ENCODE measurements at places on chromosomes 7 and 10. TPM values are rescaled to one million over a fixed set of nuclear protein-coding genes. Genes with fewer than 3 reads are reported as not detected.

CCDC172 gene
- not detected for polyA plus RNA-seq

GPR85 gene
- polyA plus RNA-seq, result not detected

OR2A1 gene
- polyA plus RNA-seq, result not detected

NANOS1 gene
- polyA plus RNA-seq, result 1.7 TPM

CALCR gene
- polyA plus RNA-seq, result not detected

CTNNA3 gene
- not detected for polyA plus RNA-seq

MYL7 gene
- not detected for polyA plus RNA-seq

PRSS1 gene
- polyA plus RNA-seq, result not detected

NPC1L1 gene
- 0.03 TPM for polyA plus RNA-seq

SFRP5 gene
- polyA plus RNA-seq, result 1.2 TPM

ZNF365 gene
- 1.1 TPM for polyA plus RNA-seq

ZP3 gene
- polyA plus RNA-seq, result 19.5 TPM

ASNS gene
- polyA plus RNA-seq, result 73.7 TPM

ZNF853 gene
- polyA plus RNA-seq, result 1.6 TPM

SLC29A4 gene
- 14.8 TPM for polyA plus RNA-seq

JCAD gene
- polyA plus RNA-seq, result 5.5 TPM

KCNH2 gene
- polyA plus RNA-seq, result 0.41 TPM

RNF133 gene
- polyA plus RNA-seq, result not detected

CHCHD3 gene
- polyA plus RNA-seq, result 93.1 TPM

GNGT1 gene
- polyA plus RNA-seq, result not detected

SEMA3E gene
- 1.2 TPM for polyA plus RNA-seq

GPRIN2 gene
- polyA plus RNA-seq, result 29.9 TPM

ANKRD1 gene
- polyA plus RNA-seq, result 10.7 TPM

PIP gene
- polyA plus RNA-seq, result not detected

CYP2C19 gene
- polyA plus RNA-seq, result not detected

HTRA1 gene
- polyA plus RNA-seq, result 31.9 TPM

GLCCI1 gene
- 1.2 TPM for polyA plus RNA-seq

ACHE gene
- 0.69 TPM for polyA plus RNA-seq

INSIG1 gene
- polyA plus RNA-seq, result 33.4 TPM

AKR1C3 gene
- 2,157 TPM for polyA plus RNA-seq

ADCYAP1R1 gene
- polyA plus RNA-seq, result not detected

CPA1 gene
- not detected for polyA plus RNA-seq

SLC37A3 gene
- 30.0 TPM for polyA plus RNA-seq

CPVL gene
- polyA plus RNA-seq, result 0.05 TPM

ATRNL1 gene
- polyA plus RNA-seq, result 0.34 TPM

SORCS1 gene
- polyA plus RNA-seq, result not detected

AZGP1 gene
- not detected for polyA plus RNA-seq

ZNF804B gene
- not detected for polyA plus RNA-seq

C10orf53 gene
- not detected for polyA plus RNA-seq

VWA2 gene
- polyA plus RNA-seq, result not detected

GPR26 gene
- polyA plus RNA-seq, result not detected

WDFY4 gene
- not detected for polyA plus RNA-seq

NPFFR1 gene
- not detected for polyA plus RNA-seq

Measured in A549 (cell line).